ENCODE measurements at places on chromosomes 1 and 21.

DNA sequence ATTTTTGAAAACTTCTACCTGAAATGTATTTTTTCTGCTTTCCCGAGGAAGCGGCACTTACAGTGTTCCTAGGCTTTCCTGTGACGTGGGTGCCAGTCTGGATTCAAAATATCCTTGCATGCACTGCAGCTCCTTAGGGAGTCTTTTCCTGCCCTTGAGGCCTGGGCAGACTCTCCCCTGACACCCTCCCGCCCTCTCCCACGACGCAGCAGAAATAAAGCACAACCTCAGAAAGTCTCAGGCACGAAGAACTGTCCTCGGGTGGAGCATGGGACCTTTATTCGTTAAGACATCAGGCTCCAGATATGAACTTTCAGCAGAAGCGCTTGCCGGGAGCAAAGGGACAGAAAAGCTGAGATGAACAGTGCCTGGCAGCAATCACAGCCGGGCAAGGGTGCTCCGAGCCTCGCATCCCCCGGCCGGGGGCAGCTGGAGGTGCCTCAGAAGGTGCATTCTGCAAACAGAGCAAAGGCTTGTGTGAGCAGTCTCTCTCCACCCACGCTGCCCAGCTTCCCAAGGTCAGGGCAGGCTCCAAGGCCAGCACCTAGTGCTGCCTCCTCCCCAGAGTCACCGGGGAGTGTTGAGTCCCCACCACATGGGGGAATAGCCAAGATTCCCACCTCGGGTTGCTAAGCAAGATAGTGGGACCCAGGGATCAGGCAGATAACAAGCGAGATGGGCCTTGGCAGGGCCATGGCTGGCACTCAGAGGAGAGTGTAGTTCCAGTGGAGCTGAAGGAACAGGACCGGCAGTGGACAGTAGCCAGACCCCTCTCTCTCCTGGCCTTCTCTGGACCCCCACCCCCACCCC lies 3.2 kb downstream of the TFF3 start:
- DNase-seq = no peak

DNA sequence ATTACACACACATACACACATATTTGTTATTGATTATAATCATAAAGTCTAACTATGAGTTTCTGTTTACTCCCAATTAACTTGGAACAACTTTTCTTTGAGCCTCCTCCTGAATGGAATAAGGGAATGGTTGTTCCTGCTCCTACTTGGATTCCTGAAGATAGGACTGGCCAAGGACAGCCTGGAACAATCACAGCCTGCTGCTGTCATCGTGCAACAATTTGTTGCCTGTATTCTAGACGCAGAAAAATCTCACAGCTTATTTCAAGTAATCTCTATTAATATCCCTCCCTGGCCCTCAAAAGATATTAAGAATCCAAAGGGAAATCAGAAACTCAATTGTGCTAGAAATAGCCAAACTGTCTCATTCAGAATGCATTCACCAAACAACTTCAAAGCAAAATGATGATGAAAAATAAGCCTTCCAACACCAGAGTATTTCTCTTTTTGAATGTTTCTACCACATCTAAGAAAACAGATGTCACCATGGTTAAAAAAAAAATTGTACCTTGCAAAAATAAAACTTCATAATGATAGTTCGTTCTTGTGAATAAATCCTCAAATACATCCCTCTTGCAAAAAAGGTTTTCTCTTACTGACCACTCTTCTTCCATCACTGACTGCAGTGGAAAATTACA lies 30.9 kb downstream of the RCAN1 start:
- DNase-seq = no peak

DNA sequence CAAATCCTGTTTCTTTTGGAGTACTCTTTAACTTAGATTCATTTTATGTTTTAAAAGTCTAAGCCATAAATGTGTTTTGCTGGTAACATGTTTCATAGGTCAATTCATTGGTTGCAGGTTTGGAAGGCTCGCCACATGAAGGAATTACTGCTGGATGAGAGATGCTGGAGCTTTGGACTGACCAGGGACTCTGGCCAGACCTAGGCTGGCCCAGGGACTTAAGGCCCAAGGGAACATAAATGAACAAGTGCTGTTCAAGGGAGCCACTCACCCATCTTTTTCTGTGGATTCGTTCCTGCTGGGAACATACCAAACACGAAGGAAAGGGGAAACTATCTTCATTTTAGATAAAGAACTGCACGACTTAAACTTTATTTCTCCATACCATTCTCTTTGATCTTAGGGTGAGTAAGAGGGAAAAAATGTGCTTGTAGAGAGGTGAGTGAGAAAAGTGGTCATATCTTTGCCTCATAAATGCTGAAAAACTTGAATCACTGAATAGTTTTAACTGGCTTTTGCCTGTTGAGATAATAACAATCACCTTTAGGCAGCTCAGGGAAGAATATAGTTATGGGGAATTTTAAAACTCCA lies 15.3 kb upstream of the SHCBP1L start:
- no peak for DNase-seq

GRCh38 chr1:188489336-188490112 lies 1660.8 kb downstream of the PLA2G4A start:
- DNase-seq = no peak

DNA sequence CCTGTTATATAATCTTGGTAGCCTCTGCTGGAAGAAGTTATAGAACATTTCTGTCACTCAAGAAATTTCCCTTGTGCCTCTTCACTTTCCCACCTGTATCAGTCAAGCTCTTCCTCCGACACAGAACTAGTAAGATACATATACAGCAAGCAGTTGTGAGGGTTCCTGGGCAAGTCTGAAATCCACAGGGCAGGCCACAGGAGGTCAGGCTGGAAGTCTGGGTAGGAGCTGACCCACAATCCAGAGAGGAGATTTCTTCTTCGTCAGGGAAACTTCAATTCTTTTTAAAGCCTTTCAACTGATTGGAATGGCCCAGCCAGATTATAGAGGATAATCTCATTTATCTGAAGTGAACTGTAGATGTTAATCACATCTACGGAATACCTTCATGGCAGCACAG lies 96.4 kb upstream of the FMN2 start:
- no peak for DNase-seq

GRCh38 chr21:41817877-41818855 lies 51.3 kb upstream of the RIPK4 start:
- DNase-seq = no peak

DNA sequence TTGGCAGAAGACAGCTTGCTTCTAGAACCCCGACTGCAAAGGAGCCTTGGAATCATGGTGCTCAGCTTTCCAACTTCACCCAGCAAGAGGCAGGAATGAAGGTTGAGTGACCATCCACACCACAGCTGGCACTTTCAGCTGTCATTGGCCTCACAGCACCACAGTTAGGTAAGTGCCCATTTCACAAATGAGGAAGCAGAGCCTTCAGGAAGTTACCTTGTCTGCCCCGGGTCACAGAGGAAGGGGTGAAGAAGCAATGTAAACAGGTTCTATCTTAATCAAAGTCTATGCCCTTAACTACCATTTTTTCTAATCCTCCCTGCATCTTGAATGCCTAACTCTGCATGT lies 156.0 kb downstream of the GLUL start:
- no peak for DNase-seq

DNA sequence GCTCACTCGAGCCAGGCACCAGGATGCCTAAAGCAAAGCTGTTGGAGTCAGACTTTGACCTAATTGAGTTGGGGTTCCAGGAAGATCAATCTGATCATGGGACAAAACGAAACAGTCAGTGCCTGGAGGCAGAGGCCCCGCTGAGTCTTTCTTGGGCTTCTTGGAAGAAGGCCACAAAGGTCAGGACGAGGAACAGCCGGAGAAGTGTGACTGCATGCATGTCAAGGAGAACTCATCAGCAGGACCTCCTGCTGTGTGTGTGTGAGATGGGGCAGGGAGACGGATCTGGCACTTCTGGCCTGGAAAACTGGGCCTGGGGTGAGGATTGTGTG lies 190.8 kb downstream of the CAMTA1 start:
- DNase-seq = no peak
